ENCODE measurements at places on chromosomes 5 and 9.

DNA sequence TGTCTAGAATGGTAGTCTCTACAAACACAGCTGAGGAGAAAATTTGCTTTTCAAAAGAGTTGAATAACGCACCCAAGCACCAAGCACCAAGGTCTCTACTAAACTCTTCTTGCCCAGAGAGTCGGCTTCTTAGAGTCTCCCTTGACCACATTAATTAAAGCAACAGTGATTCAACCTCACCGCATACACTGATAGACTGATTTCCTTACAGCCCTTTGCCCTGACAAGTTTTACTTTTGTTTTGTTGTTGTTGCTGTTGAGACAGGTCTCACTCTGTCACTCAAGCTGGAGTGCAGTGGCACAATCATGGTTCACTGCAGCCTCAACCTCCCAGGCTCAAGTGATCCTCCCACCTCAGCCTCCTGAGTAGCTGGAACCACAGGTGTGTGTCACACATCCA is 1035.7 kb upstream of the DMAC1 start:
- no peak for DNase-seq

DNA sequence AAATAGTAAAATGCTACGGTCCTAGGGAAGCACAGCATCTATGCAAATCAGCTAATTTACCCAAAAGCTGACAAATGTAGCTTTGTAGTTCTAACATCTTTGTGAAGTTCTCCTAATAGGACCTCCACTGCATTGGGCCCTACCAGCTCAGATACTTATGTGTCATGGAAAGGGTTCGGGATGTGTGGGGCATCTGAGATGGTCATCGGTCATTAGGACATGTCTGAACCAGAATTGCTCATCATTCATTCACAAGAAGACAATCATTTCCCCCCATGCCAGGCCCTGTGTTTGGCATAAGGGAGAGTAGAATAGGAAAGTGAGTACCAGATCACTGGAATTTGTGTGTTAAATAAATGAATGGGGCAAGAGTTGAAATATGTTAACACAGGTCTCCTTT is 35.7 kb downstream of the PWWP2A start:
- no peak for DNase-seq

DNA sequence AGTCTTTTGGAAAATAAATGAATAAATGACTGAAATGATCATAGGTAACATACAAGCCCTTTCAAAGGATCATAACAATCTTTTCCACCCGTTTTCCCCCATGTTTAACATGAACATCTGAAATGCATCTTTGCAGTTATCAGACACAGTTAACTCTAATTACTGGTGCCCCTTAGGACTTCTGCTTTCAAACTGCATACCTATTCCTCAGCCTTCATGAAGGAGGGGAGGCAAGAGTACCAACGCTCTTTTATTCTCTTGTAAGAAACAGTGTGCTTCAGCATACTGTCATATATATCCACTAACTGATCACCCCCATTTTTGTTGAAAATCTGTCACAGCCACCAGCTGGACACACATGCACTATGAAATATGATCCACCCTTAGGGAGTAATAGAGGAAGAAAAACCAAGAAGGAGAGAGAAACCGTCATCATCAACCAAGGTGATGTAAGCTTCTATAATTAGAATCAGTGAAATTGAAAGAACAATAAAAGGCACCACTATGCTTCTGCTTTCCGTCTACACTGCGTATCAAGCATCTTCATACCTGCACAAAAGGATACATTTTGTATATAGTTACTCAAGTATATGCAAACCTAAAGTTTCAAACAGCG is 98.7 kb downstream of the RAPGEF6 start:
- peak; percentile 65 for DNase-seq

GRCh38 chr9:126534431-126535186 is 79.1 kb upstream of the LMX1B start:
- no peak for DNase-seq

- DNase-seq, result no peak
Measured at GRCh38 chr9:133641396-133641655, 5.2 kb downstream of the DBH start.

DNA sequence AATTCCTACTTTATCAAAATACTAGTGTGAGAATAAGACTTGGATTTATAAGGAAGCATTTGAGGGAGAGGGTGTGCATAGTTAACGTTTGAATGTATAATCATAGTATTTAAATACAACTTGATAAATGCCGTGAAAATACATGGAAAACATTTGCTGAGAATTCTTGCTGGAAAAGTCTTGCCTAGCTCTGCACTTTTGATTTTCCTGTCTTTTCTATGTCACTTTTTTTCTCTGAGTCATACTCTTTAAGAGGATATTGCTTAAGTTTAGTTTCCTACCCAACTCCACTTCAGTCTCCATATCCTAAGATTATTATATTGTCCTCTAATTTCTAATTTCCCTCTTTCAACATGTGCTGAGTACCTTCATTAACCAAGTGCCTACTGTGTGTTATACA is 616.6 kb upstream of the SEMA6A start:
- no peak for DNase-seq

- no peak for DNase-seq
Measured at GRCh38 chr5:132684922-132685720, 11.3 kb downstream of the IL4 start.

DNA sequence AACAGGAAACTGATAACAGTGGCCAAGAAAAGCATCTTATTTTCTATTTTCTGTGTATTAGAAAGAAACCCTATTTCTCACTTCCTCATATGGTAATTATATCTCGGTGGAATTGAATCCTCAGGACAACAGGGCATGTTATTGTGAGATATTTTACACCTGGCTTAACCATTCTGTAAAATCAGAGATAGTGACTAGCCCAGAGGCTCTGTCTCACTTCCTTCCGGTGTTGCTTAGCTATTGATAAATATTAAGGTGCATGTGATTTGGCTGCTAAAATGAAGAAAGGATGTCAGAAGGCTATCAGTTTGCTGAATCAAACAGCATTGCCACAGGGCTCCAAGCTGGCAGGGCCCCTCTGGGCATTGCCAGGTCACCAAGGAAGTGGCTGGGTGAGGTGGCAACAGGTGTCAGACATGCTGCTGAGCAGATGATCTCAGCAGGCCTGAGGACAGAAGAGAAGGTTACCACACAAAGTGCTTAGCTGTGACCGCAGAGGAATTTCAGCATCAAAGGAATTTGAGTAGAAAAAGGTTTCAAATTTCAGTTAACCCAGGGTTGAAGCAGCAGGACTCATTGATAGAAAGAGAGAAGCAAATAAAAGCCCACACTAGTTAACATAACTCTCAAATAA is 330.7 kb downstream of the PDE4D start:
- no peak for DNase-seq

DNA sequence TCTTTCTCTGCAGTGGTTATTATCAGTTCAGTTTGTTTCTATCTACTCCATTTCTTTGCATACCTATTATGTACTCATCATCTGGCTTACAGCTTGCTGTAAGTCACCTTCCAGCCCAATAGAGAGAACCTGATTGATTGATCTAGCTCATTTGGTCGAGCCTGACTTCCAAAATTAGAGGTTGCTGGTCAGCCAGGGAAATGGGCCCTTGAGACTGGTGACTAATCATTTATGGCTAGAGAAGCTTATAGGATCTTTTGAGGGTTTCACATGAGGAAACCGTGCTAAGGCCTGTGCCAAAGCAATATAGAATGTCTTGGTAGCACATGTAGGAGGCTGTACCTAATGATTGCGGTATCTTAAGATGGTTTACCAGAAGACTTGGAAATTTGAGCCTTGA is 5.8 kb downstream of the SREK1 start:
- DNase-seq, result no peak

- no peak for DNase-seq
Measured at GRCh38 chr5:158534203-158534602, 565.5 kb downstream of the EBF1 start.

- no peak for DNase-seq
Measured at GRCh38 chr5:1963358-1963757, 80.6 kb upstream of the IRX4 start.

DNA sequence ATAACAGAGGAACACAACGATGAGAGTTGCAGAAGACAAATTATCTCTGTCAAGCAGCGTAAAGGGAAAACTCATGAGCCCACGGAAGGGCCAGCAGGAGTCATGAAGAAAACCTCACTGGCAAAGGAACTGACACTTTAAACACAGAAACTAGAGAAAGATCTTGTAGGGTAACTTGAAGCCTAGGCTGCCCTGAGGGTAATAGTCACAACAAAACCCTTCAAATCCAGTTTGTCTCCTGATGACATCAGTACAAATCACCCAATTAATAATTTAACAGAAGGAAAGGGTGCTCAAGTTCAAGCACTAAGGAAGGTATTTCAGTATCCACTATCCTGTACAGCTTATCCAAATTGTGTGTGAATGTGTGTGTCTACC is 549.1 kb downstream of the MTRR start:
- no peak for DNase-seq

- DNase-seq, result no peak
Measured at GRCh38 chr5:132238169-132238744, 10.6 kb upstream of the P4HA2 start.

GRCh38 chr5:90707698-90708097 is 149.1 kb downstream of the ADGRV1 start:
- no peak for DNase-seq

DNA sequence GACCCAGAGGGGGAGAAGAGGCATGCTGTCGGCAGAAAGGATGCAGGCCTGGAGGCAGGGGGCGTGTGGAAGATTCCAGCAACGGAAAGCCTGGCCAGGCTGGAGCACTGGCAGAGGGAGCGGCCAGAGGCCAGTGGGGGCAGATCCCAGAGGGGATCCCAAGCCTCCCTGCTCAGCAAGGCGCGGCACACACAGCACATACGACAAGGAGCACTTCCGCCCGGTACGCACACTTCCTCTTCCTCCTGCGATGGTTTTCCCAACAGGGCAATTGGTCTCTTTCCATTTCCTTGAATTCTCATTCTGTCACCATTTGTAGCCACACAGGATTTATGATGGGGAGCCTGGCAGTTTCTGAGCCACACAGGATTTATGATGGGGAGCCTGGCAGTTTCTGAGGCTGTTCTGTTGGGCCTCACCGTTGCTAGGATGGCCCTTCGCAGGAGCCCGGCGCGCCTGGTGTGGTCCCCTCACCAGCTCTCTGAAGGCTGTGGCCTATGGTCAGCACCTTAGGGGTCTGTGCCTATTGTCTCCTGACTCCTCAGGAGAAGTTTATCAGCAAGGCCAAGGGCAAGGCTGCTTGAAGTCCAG is 123.5 kb upstream of the RAPGEF1 start:
- DNase-seq, result no peak

DNA sequence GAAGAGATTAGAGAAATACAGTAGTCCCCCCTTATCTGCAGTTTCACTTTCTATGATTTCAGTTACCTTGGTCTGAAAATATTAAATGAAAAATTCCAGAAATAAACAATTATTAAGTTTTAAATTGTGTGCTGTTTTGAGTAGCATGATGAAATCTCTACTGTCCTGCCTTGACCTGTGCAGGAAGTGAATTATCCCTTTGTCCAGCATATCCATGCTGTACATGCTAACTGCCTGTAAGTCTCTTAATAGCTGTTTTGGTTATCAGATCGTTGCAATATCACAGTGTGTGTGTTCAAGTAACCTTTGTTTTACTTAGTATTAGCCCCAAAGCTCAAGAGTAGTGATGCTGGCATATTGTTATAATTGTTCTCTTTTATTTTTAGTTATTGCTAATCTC is 11.2 kb upstream of the JAK2 start:
- DNase-seq, result no peak

DNA sequence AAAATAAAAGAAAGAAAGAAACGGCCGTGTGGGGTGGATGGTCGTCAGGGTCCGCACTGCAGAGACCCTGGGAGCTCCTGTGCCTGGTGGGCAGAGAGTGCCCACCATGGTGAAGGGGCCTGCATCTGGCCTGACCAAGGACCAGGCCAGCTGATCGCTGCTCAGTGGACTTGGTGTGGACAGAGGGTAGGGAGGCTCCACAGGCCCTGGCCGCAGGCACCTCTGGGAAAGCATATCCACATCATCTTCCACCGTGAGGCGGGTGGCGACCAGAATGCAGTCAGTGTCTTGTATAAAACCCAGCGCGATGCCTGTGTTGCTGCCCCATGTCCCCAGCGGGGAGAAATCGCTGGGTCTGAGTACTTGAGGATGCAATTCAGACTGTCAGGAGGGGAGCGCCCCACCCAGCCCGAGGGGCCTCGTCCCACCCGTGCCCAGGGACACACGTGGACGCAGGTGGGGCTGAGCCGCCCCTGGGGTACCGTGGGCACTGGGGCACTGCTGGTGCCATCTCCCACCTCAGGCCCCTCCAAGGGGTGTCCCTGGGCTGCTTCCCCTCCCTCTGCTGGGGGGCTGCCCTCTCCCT is 27.8 kb upstream of the SLC6A19 start:
- DNase-seq, result no peak

- no peak for DNase-seq
Measured at GRCh38 chr5:64437496-64437895, 68.3 kb upstream of the RGS7BP start.

GRCh38 chr5:168300326-168301182 is 9.1 kb downstream of the WWC1 start:
- no peak for DNase-seq

GRCh38 chr9:135036861-135037465 is 50.5 kb upstream of the OLFM1 start:
- no peak for DNase-seq

- DNase-seq, result no peak
Measured at GRCh38 chr9:133515615-133516255, 9.0 kb downstream of the MYMK start.

DNA sequence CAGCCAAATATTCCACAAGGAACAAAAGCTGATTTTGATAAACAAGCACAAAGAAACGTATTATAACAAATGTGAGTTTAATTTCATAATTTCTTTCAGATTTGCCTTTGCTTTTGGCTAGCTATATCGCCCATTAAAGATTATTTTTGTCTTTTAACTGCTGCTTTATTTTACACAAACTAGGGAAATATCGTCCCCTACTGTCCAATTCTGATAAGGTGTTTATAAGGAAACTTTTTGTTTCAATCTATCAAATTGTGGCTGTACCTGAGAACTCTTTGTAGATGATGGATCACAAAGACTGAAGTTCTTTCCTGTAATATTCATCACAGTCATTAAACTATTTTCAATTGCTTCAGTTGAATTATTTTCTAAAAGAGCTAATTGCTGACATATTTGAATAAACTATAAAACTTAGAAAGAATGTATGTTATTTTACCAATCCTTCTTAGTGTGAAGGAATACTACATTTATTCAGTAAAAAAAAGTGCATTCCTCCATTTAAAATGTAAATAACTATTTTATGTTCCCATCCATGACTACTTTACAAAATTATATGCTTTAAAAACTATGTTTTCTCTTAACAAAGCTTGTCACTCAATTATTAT is 431.3 kb upstream of the ITGA1 start:
- DNase-seq, result peak; percentile 13

GRCh38 chr9:98607787-98608186 is 100.9 kb downstream of the GABBR2 start:
- no peak for DNase-seq

DNA sequence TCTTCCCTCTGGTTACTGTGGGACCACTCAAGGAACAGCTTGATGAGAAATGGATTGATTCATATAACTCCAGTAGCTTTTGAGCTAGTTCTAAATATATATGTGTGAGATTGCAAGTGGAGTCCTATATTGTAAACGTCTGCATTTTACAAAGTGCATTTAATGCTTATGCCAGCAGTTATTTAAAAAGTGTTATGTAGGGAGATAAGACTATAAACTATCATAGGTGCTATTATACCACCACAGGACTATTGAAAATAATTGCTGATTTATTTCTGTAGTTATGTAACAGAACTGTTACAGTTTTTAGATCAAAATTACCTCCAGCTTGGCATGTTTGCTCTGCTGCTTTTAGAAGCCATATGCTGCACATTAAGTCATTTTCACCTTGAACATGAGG is 36.2 kb downstream of the PTCD2 start:
- no peak for DNase-seq
